Naive thymus-derived CD4-positive, alpha-beta T cell (primary cell): ENCODE measurements at places on chromosomes 3 and 15.

DNA sequence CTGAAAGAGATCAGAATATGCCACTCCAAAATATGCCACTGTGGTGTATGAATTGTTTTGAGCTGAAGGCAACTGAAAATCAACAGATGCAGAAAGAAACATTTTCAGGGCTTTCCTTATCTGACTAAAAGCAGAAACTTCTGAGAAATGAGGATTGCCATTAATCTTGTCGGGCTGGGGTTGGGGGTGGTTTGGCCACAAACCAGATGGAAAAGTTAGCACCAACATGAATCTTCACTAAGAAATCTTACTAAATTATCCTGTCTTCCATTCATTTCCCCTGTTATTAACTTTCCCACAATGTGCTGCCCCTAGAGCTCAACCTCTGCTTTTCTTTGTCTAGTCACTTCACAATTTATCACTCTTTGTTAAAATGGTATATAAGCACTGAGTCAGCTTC is 229.9 kb upstream of the GADL1 start:
- H3K36me3 ChIP-seq, result no peaks in the 10 kb centered on the region
- H3K4me3 ChIP-seq, result no peak overlapping the region
- H3K27ac ChIP-seq, result no peak overlapping the region
- H3K4me1 ChIP-seq, result no peaks in the 10 kb centered on the region
- no peak for DNase-seq

GRCh38 chr3:11430624-11431023 is 158.4 kb downstream of the ATG7 start:
- no peak for DNase-seq
- no peak overlapping the region for H3K27ac ChIP-seq
- no peaks in the 10 kb centered on the region for H3K27me3 ChIP-seq
- no peaks in the 10 kb centered on the region for H3K4me1 ChIP-seq

DNA sequence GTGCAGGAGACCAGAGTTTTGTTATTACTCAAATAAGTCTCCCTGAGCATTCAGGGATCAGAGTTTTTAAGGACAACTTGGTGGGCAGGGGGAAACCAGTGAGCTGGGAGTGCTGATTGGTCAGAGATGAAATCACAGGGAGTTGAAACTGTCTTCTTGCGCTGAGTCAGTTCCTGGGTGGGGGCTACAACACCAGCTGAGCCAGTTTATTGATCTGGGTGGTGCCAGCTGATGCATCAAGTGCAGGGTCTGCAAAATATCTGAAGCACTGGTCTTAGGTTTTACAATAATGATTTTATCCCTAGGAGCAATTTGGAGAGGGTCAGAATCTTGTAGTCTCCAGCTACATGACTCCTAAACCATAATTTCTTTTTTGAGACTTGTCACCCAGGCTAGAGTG is 13.8 kb upstream of the ZNF662 start:
- no peaks in the 10 kb centered on the region for H3K36me3 ChIP-seq
- H3K27me3 ChIP-seq, result no peaks in the 10 kb centered on the region
- H3K4me1 ChIP-seq, result no peaks in the 10 kb centered on the region
- no peak overlapping the region for H3K27ac ChIP-seq
- no peak for DNase-seq
- no peak overlapping the region for H3K4me3 ChIP-seq

- H3K4me1 ChIP-seq, result no peaks in the 10 kb centered on the region
- H3K36me3 ChIP-seq, result no peaks in the 10 kb centered on the region
- H3K4me3 ChIP-seq, result no peak overlapping the region
- H3K27ac ChIP-seq, result no peak overlapping the region
- H3K27me3 ChIP-seq, result no peaks in the 10 kb centered on the region
- no peak for DNase-seq
Measured at GRCh38 chr3:28124882-28125281, 116.5 kb upstream of the CMC1 start.

GRCh38 chr15:98844261-98844660 is 163.3 kb downstream of the PGPEP1L start:
- no peak overlapping the region for H3K4me3 ChIP-seq
- no peak overlapping the region for H3K27ac ChIP-seq
- DNase-seq, result no peak
- H3K4me1 ChIP-seq, result no peaks in the 10 kb centered on the region

GRCh38 chr15:67065531-67066005 is at the start of gene SMAD3:
TSS of gene SMAD3 (plus strand) at chr15:67065602. CDS start at chr15:67066155, 553 bp downstream.
- peak within 1 kb of the TSS; percentile 68 for H3K27ac ChIP-seq
- H3K4me3 ChIP-seq, result peak within 1 kb of the TSS; percentile 79
- peaks cover 20% of the 10 kb centered on the region for H3K4me1 ChIP-seq
- H3K27me3 ChIP-seq, result no peaks in the 10 kb centered on the region
- DNase-seq, result peak; percentile 51

GRCh38 chr3:115663414-115663813 is 40.1 kb downstream of the GAP43 start:
- H3K4me3 ChIP-seq, result no peak overlapping the region
- no peaks in the 10 kb centered on the region for H3K27me3 ChIP-seq
- H3K27ac ChIP-seq, result no peak overlapping the region

GRCh38 chr3:107894998-107895397 is 195.8 kb downstream of the CD47 start:
- H3K36me3 ChIP-seq, result no peaks in the 10 kb centered on the region
- H3K4me1 ChIP-seq, result no peaks in the 10 kb centered on the region
- no peaks in the 10 kb centered on the region for H3K27me3 ChIP-seq
- no peak overlapping the region for H3K4me3 ChIP-seq
- no peak for DNase-seq
- H3K27ac ChIP-seq, result no peak overlapping the region
